ENCODE measurements at places on chromosomes 12 and 14. TPM values are rescaled to one million over a fixed set of nuclear protein-coding genes. Genes with fewer than 3 reads are reported as not detected.

ANG gene
- 0.99 TPM for total RNA-seq

DNA sequence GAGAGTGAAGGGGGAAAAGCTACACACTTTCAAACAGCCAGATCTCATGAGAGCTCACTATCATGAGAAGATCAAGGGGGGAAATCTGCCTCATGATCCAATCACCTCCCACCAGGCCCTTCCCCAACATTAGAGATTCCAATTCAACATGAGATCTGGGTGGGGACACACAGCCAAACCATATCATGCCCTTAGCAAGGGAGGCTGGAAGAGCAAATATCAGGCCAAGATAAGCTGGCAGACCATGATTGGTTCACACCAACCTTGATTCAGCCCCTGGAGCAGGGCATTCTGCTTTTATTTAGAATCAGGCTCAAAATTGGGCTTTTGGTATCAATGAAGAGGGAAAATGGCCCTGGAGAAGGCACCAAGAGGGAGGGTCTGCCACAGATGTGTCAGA lies 137.4 kb downstream of the PRKCH start:
- H3K4me3 ChIP-seq, result no peak overlapping the region
- H3K4me1 ChIP-seq, result peaks cover 55% of the 10 kb centered on the region
- DNase-seq, result no peak
- no peaks in the 10 kb centered on the region for H3K27me3 ChIP-seq
- peaks cover 23% of the 10 kb centered on the region for H3K36me3 ChIP-seq

DNA sequence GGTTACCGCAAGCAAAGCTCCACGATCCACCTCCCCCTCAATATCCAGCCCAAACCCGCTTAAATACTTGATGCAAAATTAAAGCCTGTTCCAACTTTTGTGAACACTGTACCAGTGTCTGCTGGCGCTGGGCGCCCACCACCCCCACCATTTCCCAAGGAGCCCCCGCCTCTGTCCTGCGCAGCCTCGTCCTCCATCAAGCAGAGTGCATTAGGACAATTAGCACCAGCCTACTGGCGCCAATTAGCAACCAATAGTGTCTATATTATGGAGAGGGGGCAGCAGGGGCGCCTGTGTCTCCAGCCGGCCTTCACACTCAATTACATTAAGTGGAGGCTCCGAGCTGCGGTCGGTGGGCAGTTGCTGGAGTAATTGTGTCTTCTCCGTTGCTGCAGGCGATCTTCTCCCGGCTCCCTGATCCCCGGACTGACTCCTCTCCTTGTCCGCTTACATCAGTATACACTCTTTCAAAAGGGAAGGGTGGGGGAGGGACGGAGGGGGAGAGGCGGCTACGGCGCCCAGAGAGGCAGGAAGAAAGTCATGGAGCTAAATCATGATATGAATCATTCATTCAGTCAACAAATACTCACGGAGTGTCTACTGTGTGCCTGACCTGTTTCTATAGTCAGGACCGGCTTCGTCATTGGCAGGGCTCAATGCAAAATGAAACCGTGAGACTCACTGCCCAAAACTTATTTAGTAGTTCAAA lies 707.3 kb downstream of the MED13L start:
- H3K4me3 ChIP-seq, result no peak overlapping the region
- H3K36me3 ChIP-seq, result no peaks in the 10 kb centered on the region

GRCh38 chr12:16454481-16454880 lies 107.0 kb downstream of the MGST1 start:
- no peaks in the 10 kb centered on the region for H3K36me3 ChIP-seq
- no peaks in the 10 kb centered on the region for H3K4me1 ChIP-seq
- no peaks in the 10 kb centered on the region for H3K27me3 ChIP-seq
- no peak overlapping the region for H3K4me3 ChIP-seq

- H3K4me1 ChIP-seq, result no peaks in the 10 kb centered on the region
- H3K36me3 ChIP-seq, result no peaks in the 10 kb centered on the region
- H3K27me3 ChIP-seq, result no peaks in the 10 kb centered on the region
These were observed 101.9 kb downstream of the GAS2L3 start for GRCh38 chr12:100675432-100675831.

DNA sequence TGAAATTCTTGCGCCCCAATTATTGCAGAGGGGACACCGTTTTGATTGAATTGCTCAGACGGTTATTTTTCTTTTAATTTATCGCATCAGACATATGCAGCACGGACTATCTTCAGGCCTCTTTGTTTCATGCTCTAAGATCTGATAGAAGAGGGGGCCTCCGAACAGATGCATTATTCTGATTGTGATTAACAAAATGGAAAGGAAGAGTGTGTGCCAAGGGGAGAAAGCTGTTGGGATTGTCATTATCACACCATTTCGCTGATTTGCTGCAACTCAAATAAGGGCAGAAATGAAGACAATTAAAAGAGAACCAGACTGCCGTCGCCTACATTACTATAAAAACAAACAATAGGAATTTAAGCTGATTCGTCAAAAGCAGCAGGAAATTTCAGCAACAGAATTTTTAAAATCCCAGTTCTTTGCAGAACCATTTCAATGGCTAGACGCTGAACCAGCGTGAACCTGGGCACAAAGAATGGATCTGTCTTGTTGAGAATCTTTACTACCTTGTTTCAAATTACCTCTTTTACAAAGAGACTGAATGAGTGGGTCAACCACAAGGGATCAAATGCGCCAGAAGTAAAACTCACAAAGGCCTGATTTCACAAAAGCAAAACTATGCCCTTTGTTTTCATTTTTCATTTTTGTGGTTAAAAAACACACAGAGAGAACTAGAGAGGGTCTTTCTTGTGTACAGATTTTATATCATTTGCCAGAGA lies 30.6 kb downstream of the TMEM132D start:
- peaks cover 1% of the 10 kb centered on the region for H3K27me3 ChIP-seq
- H3K27ac ChIP-seq, result no peak overlapping the region
- H3K4me1 ChIP-seq, result no peaks in the 10 kb centered on the region
- no peak overlapping the region for H3K4me3 ChIP-seq

RNASE2 gene
- not detected for total RNA-seq
